ENCODE measurements at places on chromosomes 2 and 18.
A peak's percentile ranks its signal among the peaks of the same experiment; 100 is the strongest.

GRCh38 chr2:9278439-9278838 lies 71.8 kb downstream of the ASAP2 start:
- DNase-seq: no peak

DNA sequence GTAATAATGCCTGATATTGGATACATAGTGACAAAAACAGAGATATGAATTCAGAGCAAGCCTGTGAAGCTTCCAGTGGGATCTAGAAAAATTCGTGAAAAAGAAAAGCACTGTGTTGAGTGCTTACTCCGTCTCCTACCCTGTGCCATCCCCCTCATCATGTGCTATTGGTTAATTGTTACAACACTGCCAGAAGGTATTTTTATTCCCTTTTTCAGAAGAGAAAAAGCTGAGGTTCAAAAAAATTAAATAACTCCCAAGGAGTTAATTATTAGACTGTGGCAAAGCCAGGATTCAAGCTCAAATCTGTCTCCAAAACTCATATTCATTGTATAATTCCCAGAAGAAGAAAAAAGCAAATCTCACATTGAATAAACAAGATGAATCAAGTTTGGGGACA lies 735.5 kb upstream of the ACVR2A start:
- DNase-seq: no peak

DNA sequence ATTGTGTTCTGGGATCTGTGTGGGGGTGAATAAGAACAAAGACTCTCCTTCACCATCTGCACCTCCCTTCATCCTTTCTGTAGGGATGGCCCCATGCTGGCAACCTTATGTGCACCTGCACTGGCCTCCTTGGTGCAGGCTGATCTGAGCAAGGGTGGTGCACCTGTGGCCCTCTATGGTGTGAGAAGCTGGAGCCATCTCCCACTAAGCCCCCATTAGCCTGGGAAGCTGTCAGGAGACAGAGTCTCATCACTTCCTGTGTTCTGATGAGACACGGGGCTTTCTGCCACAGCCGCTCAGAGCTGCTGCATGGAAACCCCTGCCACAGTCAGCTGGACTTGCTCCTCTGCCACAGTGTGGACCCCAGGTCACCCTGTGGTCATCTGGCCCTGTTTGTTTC lies 565.3 kb upstream of the SALL3 start:
- DNase-seq: no peak

DNA sequence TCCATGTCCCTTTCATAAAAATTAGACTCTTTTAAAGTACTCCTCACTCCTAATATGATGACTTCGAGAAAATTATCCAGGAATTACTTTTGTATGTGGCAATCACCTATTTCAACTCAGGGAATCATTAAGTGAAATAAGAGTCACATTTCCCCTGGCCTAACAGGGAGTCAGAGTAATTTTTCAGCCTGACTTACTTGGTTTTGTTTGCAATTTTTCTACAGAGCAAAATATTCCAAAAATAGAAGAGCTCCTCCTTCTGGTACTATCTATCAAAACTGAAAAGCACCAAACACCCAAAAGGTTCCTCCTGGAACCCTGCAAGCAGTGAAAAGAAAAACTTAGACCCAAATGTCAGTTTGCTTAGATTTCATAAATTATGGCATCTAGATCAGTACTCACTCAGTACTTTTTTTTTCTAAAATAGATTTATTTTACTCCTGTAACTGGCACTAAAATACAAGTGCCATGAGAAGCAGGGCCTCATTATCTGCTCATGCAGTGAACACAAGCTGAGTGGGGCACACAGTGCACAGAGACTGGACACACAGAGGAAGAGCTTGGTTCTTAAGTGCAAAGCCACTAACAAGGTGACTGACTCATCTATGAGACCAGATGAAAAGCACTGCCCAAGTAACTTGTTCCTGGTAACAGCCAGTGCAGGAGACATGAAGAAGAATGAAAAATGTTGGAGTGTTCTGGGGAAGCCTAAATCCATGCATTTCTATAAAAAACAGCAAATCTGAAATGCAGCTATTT lies 28.7 kb downstream of the ACAA2 start:
- DNase-seq: peak; percentile 9

GRCh38 chr18:8969639-8970390 lies 132.7 kb upstream of the NDUFV2 start:
- DNase-seq: no peak

DNA sequence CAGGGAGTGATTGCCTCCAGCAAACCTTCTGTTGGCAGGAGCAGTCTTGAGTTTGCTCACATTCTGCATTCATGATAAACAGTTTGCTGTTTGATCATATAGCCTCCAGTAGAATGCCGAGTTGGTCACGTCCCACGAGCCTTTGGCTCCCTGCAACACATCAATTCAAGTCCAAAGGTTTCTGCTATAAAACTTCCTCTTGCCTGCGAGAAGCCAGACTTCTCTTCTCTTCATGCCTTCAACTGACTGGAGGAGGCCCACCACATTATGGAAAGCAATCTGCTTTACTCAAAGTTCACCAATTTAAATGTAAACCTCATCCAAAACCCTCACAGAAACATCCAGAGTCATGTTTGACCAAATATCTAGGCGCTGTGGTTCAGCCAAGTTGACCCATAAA lies 40.8 kb downstream of the CXCR4 start:
- no peak for DNase-seq

GRCh38 chr2:1233281-1233680 lies 180.0 kb upstream of the TPO start:
- peak; percentile 41 for DNase-seq

- DNase-seq: no peak
Observed at GRCh38 chr2:170264865-170265264, 86.9 kb downstream of the MYO3B start.

DNA sequence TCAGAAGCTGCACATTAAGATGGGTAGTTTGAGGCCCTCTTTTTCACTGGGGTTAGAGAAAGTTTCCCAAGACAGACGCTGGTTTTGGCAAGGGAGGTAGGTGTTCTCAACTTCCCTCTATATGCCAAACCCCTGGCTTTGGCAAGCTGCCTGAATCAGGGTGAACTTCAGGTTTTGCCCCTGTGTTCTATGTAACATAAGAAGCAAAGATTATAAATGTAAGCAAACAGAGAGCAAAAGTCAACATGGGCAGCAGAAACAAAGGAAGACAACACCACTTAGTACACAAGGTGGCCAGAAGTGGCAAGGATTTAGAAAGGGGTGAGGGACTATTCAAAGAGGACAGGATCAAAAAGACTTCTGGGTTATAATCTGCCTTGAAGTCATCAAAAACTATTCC lies 70.5 kb upstream of the TFCP2L1 start:
- DNase-seq: no peak

GRCh38 chr2:185433824-185434223 lies 304.8 kb upstream of the FSIP2 start:
- no peak for DNase-seq

DNA sequence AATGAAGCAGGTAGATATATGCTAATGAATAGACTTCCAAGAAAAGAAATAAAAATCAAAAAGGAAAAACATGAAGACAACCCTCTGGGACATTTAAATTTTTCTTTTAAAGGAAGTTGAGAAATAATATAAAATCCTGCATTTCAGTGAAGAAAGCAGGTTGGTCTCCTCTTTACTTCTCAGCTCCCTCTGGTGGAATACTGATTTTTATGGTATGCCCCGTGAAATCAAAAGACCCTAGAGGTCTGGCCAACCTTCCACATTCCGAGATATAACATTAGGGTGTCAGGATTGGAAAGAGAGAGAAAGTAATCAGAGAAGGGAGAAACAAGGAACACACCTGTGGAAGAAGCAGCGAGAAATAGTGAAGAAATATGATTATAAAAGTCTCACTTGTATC lies 72.7 kb downstream of the DNER start:
- DNase-seq: no peak

- DNase-seq: no peak
Observed at GRCh38 chr2:43774617-43775016, 778 bp downstream of the DYNC2LI1 start.

- no peak for DNase-seq
Observed at GRCh38 chr18:41879256-41879655, 75.8 kb upstream of the PIK3C3 start.

- DNase-seq: no peak
Observed at GRCh38 chr2:58727981-58728656, 487.0 kb upstream of the FANCL start.

GRCh38 chr2:14565666-14566065 lies 66.9 kb upstream of the LRATD1 start:
- no peak for DNase-seq

DNA sequence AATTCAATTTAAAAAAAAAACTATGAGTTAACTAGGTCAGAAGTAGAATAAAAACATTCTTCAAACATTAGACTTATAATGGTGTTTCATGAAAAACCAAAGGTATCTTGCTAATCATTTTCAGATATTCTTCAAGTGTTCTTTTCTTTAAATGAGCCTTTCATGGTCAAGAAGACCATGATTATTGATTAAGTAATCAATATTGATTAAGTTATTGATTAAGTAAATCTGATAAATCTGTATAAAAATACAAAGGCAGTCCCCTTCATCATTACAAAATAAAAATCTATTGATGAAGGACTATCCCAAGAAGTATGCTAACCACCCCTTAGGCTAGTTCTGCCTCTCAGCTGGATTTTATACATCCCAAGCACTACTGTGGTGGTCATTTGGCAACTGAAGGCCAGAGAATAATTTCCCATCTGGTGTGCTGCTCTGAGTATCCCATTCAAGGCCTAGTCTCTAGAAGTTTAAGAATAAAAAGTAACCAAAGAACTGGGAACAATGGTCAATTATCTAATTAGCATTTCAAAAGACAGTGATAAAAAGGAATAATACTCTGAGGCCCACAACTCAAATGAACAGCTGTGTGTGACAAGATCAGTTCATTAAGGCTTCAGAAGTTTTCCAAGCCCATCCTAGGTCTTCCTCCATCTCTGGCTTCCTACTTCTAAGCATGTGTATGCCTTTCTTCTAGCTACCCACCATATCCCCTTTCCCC lies 63.5 kb downstream of the TCF4 start:
- DNase-seq: no peak

DNA sequence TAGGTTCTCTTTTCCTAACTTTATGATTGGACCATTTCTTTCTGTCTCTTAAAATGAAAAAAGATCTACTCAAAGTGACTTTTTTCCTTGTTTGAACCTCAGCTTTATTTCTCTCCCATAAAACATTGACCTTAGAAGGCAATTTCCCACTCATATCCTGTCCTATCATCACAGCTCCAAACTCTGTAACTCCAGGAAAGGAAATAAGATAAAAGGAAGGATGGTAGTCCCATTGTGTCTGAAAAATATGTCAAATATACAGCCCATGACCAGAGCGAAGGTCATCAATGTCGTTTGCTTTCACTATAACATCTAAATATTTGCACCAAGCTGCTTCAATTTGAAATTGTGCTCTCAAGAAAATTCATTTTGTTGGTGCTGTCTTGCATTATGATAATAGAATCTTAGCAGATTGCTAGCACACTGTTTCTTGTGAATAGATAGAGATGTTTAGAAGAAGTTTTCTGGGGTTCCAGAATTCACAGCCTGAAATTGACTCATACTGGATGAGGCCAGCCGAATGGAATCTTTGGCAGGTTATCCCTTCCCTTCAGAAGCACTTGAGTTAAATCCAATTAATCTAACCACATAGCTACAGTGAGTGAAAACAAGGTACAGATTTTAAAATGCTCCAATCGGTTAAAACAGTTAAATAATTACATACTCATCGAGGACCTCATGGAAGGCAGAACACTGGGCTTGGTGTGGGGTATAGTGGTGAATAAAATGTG lies 95.1 kb downstream of the CRIM1 start:
- DNase-seq: peak; percentile 85

GRCh38 chr2:165872101-165872791 lies 78.2 kb upstream of the GALNT3 start:
- DNase-seq: no peak

DNA sequence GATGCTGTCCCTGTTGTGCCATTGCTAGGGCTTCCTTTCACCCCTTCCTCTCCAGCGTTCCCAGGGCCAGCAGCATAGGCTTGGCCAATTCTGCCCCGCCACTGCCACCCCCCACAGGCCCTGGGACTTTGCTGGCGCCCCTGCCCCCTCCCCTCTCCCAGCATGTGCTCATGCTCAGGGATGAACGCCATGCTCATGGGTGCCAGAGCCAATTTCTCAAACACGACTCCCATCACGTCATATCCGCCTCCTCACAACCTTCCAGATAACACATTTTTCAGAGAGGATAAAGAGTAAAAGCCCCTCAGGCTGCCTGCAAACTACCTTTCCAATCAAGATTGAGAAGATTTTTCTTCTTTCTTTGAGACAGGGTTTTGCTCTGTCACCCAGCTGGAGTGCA lies 48.6 kb downstream of the DNMT3A start:
- no peak for DNase-seq

GRCh38 chr2:137192366-137193310 lies 427.3 kb downstream of the THSD7B start:
- DNase-seq: peak; percentile 60

- DNase-seq: peak; percentile 23
Observed at GRCh38 chr2:181953881-181954537, 31.6 kb upstream of the PPP1R1C start.

DNA sequence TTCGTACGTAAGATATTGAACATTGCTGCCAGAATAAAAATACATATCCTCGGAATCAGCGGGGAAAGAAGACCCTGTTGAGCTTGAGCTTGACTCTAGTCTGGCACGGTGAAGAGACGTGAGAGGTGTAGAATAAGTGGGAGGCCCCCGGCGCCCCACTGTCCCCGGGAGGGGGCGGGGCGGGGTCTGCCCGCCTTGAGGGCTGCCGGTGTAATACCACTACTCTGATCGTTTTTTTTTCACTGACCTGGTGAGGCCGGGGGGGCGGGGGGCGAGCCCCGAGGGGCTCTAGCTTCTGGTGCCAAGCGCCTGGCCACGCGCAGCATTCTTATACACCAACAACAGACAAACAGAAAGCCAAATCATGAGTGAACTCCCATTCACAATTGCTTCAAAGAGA lies 324.0 kb upstream of the REG3G start:
- no peak for DNase-seq

DNA sequence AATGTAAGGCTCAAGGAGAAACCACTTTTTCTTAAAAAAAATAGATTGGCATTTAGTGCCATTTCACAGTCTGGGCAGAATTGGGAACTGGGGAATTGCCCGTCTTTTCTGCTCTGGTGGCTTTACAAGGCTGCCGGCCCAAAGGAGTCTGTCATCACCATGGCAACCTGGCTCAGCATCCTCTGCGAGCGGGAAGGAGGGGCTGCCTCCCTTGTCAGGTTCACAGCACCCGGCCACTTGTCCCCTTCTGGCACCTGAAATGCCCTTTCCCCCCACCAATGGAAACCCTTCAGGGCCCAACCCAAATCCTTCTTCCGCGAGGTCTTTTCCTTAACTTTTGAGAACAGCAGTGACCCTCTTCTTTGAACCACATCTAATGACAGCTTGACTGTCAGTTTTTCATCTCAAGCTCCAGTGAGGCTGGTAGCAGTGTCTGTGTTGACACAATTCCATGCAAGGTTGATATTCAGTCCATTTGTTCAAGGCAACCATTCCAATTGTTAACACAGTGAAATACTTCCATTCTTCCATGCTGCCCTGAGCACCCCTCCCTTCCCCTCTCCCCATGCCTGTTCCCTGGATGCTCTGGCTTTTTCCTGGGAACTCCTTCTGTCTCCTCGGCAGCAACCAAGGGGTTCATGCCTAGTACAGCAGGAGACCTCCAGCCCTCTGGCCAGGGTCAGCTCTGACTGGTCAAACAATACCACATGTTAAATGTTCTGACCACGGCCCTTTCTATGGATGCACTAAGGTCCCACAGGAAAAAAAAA lies 79.6 kb downstream of the DNER start:
- DNase-seq: no peak

GRCh38 chr2:130964931-130965330 lies 128.2 kb downstream of the ARHGEF4 start:
- no peak for DNase-seq
